ENCODE measurements at places on chromosomes 11 and 22.

DNA sequence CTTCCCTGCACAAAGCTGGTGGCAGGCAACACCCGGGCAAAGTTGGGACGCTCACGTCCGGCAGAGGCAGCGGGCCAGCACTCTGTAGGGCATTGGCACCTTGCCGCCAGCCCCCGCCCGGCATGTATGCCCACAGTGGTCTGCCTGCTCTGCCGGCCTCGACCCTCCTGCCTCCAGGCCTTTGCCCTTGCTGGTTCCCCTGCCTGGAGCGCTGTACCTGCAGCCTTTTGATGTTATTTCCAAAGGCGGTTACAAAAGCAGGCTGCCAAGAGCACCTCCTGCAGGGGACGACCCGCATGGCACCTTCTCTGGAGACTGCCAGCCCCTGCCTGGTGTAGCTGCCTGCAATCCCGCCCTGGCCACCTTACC, 56.5 kb upstream of the SHISAL1 start:
- DNase-seq: no peak

GRCh38 chr11:77173494-77173893, 45.4 kb downstream of the MYO7A start:
- no peak for DNase-seq

GRCh38 chr11:122769126-122769780, 69.0 kb upstream of the CRTAM start:
- no peak for DNase-seq

GRCh38 chr11:108370990-108371389, 96.3 kb downstream of the C11orf65 start:
- DNase-seq: no peak

GRCh38 chr22:40388231-40388630, 17.8 kb downstream of the SGSM3 start:
- DNase-seq: no peak

GRCh38 chr11:31107649-31108048, 261.9 kb downstream of the DCDC1 start:
- no peak for DNase-seq

DNA sequence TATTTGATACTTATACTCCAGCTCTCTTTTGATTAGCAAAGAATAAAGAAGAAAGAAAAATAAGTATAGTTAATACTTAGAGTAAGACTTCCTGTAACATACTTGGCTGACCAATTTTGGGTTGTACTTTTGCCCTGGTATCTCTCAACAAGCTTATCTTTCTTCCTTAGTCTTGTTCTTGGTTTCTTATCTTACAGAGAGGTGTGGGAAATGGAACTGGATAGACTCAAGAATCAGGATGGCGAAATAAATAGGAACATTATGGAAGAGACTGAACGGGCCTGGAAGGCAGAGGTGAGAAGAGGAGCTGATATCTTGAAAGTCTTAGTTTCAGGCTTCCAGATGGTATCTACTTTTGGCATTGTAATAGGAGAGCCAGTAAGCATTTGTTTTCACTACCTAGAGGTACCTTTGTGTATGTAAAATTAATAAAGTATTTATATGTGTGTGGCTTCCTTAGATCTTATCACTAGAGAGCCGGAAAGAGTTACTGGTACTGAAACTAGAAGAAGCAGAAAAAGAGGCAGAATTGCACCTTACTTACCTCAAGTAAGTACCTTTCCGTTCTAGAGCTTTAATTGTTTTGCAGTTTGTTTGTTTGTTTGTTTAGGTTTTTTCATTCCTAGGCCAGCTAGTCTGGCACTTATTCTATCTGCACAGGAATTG, 11.3 kb upstream of the BACE1-AS start:
- no peak for DNase-seq

- no peak for DNase-seq
Observed at GRCh38 chr22:39722501-39722900, 151.9 kb downstream of the CACNA1I start.

DNA sequence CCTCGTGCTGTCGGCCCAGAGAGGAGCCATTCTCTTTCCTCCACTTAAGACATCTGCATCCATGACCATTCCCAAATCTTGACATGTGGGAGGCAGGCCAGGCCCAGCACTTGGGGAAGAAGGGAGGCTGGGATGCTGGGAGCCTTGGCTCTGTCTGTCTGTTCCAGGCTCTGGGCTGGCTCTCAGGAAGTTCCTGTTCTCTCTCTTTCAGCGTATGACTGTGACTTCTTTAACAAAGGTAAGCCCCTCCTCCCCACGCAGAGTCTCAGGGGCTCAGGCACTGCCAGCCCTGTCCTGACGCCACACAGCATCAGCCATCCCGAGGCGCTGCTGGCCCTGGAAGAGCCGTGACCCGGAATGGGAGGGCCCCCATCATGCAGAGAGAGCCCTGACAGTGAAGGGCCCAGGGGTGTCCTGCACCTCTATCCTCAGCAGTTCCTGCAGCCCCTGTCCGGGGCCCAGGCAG, 52.4 kb downstream of the OTOG start:
- no peak for DNase-seq

DNA sequence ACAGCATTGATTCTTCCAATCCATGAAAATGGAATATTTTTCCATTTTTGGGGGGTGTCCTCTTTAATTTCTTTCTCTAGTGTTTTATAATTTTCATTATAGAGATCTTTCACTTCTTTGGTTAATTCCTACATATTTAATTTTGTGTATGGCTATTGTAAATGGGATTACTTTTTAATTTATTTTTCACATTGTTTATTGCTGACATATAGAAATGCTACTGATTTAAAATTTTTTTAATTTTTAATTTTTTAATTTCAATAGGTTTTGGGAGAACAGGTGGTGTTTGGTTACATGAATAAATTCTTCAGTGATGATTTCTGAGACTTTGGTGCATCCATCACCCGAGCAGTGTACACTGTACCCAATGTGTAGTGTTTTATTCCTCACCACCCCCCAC, 26.6 kb upstream of the OOSP4B start:
- DNase-seq: no peak

- no peak for DNase-seq
Observed at GRCh38 chr11:66579017-66579606, 10.7 kb upstream of the CTSF start.

- no peak for DNase-seq
Observed at GRCh38 chr22:46557736-46558480, 20.5 kb upstream of the CELSR1 start.

GRCh38 chr11:22928207-22928917, 68.1 kb upstream of the CCDC179 start:
- DNase-seq: no peak

- no peak for DNase-seq
Observed at GRCh38 chr11:100525635-100526034, 161.5 kb upstream of the ARHGAP42 start.

Data from Caki2 (cell line).